ENCODE measurements at places on chromosomes 11 and 22. TPM values are rescaled to one million over a fixed set of nuclear protein-coding genes. Genes with fewer than 3 reads are reported as not detected.

DNA sequence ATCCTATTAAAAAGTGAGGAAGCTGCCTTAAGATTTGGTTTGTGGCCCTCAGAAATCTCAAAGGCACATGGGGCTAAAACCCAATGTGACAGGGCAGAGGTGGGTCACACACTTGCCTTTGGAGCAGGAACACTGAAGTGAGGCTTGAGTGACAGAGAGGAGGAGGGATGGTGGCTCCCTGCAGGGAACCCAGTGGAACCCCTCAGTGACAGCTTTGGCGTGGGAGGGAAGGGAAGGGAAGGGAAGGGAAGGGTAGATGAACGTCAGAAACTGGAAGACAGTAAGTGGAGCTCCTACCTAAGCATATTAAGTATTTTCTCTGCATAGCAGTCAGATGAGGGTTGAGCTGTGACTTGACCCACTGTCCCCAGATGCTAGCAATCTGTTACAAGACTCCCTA lies 68.5 kb downstream of the TMPRSS5 start:
- DNase-seq: no peak

GRCh38 chr11:65304613-65305012 lies 10.1 kb upstream of the CDC42EP2 start:
- DNase-seq: no peak

DNA sequence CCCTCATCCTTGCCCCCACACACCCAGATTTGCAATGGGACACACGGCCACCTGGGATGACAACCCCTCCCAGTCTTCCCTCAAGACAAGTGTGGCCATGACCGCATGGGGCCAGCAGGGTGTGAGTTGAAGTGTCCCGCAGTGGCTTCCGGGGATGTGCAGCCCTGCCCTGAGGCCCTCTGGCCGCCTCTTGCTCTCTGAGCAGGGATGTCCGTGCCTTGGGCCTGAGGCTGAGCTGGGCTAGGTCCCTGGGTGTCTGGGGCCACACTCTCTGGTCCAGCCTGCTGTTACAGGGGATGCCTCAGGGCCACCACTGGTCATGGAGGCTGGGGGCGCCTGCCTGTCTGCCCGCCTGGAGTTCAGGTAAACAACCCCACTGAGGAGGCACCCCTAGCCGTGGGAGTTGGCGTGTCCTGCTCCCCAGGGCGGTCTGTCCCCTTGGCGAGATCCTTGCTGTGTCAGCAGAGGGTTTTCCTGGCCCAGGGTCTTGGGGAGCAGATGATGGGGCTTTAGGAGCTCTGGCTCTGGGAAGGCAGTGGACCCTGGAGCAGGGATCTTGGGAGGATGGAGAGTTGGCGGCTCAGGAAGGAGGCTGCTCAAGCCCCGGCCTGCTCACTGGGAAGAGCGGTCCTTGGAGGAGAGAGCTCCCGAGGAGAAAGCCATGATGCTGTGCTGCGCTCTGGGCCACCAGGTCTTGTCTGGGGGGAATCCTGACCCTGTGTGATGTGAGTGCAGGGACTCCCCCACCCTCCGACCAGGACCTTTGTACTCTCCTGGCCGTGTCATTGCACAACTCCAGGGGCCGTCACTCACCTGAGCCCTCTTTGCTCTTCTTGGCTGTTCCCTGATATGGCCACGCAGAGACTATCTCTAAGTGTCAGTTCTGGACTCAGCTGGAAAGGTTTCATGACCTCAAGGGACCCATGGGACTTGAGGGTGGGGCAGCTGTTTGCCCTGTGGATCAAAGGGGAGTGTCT lies 67.9 kb downstream of the KCNQ1 start:
- DNase-seq: no peak

DNA sequence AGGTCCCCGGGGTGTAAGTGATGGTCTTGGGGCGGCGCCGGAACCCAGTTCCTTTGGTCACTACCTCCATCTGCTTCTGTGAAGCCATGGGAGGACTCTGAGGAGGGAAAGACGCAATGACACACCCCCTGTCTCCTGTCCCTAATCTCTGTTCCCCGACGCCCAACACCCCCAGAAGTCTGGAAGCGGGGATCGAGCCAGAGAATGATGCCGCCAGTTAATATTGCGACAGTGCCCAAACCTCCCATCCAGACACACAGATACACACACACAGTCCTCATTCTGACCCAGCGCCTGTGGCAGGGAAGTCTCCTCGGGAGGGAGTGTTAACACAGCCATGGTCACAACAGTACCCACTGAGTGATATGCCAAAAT lies 352 bp downstream of the C22orf23 start:
- no peak for DNase-seq

- no peak for DNase-seq
Observed at GRCh38 chr11:11211186-11211585, 141.9 kb downstream of the CSNK2A3 start.

DNA sequence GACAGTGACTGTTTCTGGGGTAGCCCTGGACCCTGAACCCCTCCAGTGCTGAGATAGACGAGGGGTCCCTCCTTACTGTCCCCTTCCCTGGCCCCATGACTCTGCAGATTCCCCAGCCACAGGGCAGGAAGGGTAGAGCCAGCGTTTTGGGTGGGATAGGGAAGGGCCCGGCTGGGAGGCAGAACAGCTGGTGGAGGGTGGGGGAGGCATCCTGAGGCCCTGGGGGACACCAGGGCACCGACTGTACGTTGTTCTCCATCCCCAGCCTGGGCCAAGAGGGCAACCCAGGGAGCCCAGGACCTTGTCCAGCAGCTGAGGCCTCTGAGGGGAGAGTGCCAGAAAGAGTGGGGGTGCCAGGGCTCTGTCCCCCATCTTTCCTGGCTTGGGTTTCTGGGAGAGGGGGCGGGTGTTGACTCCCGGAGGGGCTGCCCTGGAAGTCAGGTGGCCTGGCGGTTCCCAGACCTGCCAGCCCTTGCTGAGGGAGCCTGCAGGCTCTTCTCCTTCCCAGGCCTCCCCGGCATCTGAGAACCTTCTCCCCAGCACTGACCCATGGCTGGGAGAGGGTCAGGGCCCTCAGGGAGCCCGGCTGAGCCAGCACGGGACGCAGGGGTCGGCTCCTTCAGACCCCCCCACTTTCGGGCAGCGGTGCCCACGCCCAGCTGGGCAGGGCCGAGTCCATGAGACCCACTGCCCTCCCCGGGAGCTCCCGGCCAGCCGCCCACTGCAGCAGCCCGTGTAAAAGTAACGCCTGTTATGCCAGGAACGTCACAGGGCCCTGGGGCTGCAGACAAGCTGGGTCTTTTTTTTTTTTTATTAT lies 30.3 kb downstream of the IGF2 start:
- no peak for DNase-seq

GRCh38 chr11:2530131-2530854 lies 85.5 kb downstream of the KCNQ1 start:
- no peak for DNase-seq

MYO18B gene
- 0.21 TPM for polyA plus RNA-seq

MS4A3 gene
- 0.77 TPM for polyA plus RNA-seq
